CD4-positive, alpha-beta T cell treated with Interleukin-21 for 1 hour (primary cell): ENCODE measurements at places on chromosomes 1 and 21.

- DNase-seq, result no peak
These were observed 1.2 kb upstream of the IFI44L start for GRCh38 chr1:78619032-78619431.

DNA sequence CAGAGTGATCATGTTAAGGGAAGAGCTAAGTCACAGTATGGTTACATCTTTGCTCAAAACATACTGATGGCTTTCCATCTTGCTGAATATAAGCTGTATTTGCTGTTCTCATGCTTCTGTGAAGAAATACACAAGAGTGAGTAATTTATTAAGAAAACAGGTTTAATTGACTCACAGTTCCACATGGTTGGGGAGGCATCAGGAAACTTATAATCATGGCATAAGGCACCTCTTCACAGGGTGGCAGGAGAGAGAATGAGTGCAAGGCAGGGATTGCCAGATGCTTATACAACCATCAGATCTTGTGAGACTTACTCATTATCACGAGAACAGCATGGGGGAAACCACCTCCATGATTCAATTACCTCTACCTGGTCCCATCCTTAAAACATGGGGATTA, 24.4 kb upstream of the RGS5 start:
- no peak for DNase-seq

- no peak for DNase-seq
These were observed 90.6 kb upstream of the NGF start for GRCh38 chr1:115428676-115429075.

DNA sequence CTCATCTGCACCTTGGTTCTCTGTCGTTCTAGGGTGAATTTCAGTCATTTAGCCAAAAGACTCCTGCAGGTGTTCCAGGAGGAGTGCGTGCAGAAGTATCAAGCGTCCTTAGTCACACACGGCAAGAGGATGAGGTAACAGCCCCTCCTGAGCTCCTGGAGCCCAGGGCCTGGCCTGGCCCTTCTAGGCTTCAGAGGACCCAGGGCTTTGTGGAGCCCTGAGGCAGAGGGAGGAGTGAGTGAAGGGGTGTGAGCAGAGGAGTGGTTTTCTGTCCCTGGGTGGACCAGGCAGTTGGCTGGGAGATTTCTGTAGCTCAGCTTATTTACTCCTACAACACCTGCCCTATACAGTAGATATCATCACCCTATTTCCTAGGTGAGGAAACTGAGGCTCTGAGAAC, 15.7 kb upstream of the RASSF5 start:
- no peak for DNase-seq

DNA sequence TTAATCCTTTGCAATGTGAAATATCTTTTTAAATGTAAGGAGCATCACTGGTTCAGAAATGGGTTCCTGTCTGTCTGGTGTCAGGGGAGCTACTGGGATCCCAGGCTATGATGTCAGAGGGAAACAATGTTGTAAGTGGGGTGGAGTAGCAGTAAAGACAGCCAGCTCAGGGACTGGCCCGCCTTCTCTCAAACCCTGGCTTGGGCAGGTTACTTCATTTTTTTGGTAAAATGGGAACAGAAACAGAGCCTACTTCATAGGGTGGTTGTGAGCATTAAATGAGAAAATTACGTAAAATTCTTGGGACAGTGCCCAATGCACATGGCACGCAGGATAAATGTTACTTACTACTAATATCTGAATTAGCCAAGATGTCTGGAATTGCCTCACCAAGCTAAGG, 30.7 kb upstream of the IL20 start:
- DNase-seq, result peak; percentile 29

DNA sequence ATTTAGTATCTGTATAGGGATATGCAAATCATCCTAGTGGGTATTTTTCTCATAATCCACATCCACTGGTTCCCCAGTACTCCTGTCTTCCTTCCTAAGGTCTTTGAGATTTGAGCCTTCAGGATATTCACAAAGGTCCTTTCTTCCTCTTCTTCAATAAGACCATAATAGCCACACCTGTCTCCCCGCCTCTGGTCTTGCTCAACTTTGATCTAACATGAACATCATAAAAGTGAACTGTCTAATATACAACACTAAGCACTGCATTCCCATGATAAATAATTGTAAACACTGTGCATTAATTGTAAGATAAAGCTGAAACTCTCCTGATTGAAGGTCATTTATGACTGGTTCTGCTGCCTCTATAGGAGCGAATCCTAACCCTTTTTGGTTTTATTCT, 184.6 kb downstream of the DENND1B start:
- no peak for DNase-seq

GRCh38 chr1:207565546-207566468, 69.8 kb downstream of the CR1 start:
- DNase-seq, result no peak

DNA sequence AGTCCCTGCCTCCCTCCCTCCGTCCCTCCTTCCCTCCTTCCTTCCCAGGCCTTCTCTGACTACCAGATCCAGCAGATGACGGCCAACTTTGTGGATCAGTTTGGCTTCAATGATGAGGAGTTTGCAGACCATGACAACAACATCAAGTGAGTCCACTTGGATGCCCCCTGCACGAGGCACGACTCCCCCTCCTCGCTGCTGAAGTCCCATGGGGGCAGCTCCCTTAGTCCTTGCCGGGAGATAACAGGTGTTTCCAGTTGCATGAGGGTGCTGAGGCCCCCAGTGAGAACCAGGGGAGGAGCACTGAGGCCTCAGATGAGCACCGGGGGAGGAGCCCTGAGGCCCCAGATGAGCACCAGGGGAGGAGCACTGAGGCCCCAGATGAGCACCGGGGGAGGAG, 200.0 kb downstream of the LIPI start:
- no peak for DNase-seq

DNA sequence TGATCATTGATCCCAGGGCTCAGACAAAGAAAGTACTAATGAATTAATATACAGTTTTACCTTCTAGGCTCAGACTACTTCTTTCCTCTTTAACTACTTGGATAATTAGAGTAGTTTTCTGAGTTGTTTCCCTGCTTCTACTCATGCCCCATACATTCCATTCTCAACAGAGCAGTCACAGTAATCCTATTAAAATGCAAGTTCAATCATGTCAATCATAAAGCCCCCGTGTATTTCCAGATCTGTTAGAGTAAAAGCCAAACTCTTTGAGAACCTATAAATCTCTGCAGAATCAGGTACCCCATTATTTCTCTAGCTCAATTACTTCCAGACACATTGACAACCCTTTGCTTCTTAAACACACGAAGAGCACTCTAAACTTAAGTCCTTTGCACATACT, 242.1 kb upstream of the PRMT6 start:
- no peak for DNase-seq

GRCh38 chr1:229582011-229582694, 23.6 kb upstream of the ABCB10 start:
- DNase-seq, result no peak

DNA sequence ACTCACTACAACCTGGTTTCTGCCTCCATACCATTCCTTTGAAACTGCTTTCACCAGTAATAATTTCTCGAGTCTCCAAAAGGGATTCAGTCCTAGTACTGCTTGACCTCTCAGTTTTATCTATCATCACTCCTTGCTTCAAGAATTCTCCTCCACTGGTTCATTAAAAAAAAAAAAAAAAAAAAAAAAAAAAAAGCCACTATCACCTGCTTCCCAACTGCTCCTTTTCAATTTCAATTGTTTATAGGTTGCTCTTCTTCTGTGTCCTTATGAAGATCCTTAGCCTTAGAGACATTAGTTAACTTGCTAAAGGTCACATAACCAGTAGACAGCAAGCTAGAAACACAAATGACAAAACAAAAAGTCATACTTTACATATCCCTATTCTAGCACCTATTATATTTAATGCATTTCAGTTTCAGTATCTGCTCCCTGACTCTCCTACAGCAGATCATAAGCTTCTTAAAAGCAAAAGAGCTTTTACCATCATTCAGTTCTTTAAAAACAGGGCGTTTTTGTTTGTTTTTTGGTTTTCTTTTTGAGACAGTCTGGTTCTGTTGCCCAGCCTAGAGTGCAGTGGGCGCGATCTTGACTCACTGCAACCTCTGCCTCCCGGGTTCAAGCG, 7.1 kb downstream of the NRDC start:
- no peak for DNase-seq

DNA sequence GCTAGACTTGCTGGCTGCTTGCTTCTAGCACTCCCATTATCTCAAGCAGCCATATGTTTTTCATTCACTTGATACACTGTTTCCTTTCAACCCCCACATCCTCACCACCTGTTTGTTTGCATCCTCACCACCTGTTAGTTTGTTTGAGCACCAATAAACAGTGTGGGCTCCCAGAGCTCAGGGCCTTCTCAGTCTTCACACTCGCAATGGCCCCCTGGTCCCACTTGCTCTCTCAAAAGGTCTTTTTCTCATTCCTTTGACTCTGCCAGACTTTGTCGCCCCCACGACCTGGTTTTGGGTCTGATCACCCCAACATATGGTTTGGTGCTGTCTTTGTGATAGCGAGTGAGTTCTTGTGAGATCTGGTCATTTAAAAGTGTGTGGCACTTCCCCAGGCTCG, 6.2 kb upstream of the PADI4 start:
- no peak for DNase-seq

DNA sequence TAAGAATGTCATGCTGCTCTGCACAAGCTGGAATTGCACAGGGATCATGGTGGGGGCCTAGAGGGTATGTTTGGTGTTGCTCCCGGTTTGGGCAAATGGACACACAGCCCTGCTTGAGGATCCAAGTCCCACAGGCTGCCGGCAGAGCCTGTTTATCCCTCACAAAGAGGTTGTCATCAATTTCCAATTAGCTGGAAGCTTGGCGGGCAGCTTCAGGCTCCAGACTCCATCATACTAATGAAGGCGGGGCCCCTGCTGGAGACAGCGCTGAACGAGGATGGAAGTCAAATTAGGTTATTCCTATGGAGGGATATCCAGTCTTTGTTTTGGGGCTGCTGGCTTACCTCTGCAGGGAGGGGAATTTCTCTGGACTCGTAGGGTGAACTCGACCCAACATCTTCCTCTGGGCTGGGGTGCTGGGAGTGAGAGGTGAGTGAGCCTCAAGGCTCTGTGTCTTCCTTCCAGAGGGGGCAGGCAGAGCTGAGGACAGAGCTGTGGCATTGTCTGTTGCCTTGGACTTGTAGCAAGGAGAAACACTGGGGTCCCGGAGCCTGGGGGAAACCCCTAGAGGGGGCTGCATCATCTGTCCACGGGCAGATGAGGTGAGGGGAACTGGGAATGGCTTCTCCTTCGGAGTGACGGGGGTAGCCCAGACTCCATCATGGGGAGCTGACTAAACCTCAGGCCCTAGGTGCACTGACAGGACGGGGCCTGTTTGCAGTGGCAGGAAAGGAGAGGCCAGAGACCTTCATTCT, 24.9 kb upstream of the PARP1 start:
- no peak for DNase-seq

DNA sequence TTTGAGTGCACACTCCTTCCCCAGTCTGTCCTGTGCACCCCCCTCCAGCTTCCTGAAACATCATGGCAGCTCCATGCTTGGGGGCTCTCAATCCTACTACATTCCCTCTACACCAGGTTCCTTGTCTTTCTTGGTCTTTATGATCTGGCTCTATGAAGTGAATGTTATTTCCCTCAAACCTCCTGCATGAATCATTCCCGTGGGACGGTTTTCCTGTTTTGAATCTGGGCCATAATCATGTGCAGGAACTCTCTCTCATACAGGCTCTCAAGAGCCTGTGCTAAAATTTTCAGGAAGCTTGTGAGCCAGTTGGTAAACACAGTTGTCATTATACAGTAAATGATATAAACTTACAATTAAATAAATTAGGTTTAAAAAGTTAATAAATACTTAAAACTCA, 89.8 kb upstream of the KCNE2 start:
- no peak for DNase-seq

- DNase-seq, result no peak
These were observed 15.9 kb upstream of the MUTYH start for GRCh38 chr1:45356186-45356585.

- DNase-seq, result no peak
These were observed 2.0 kb upstream of the OLIG2 start for GRCh38 chr21:33023574-33024200.

- no peak for DNase-seq
These were observed 17.0 kb downstream of the CFAP74 start for GRCh38 chr1:1986451-1987141.

DNA sequence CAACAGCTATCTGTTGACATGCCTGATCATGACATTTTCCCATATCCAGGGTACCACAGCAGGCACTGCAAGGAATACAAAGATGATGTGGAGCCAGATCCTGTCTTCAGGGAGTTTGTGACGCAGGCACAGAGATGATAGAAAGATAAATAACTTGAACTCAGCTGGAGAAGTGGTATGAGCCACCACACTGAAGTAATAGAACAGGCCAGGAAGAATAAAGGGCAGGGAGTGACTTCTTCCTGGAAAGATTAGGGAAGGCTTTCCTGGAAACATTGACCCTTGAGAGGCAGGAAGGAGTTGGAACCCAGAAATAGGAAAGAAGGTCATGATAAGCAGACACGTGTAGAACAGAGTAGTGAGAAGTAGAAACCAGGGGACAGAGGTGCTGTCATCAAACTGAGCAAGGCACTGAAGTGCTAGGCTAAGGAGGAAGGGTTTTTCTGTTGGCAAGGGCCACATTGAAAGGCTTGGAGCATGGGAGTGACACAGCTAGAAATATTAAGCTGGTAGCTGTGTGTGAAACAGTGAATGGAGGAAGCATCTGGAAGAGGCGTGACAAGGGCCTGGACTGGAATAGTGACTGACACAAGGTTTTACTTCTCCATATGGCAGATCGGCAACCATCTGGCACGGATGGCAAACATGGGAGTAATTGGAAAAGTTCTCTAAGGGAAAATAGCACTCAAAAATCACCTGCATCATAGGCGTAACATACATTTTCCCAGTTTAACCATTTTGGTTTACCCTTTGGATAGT, 68.4 kb downstream of the AK5 start:
- DNase-seq, result no peak

GRCh38 chr21:33771976-33772375, 129.7 kb downstream of the ITSN1 start:
- no peak for DNase-seq

- no peak for DNase-seq
These were observed 64.0 kb downstream of the RGS7 start for GRCh38 chr1:241292973-241293372.

DNA sequence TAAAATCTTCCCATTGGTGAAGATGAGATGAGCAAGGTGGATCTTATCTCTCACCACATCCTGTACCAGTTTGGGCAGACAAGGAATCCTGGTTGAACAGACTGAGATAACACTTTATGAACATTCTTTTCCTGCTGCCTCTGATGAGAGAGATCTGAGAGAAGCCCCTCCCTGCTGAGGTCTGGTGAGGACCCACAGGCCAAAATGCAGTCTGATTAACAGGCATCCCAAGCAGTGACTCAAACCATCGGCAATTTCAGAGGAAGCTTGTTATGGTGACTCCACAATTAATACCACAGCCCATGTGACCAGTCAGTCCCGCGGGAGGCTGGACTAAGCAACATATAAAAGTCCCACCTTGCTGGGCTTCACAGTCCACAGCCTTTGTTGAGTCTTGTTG, at the start of gene PRR9:
Gene PRR9, plus strand, starts transcription at position 373 of the 400 bp plus-strand sequence. CDS start 561 bp downstream, outside the sequence.
- no peak for DNase-seq

DNA sequence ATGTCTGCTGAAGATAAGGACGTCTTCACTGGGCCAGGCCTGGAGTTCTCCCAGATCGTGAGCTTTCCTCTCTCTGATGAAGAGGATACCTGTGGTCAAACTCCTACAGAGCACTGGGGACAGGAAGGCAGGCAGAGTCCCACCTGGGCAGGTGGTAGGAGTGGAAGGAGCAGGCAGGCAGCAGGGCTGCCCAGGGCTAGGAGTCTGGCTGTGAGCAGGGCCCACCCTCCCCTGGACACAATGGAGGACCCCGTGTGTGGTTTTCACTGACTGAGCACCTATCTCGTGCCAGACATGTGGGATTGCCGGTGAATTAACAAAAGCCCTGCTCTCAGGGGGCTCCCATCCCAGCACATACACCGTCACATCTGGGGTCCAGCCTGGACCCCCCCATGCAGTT, 4.9 kb upstream of the SAMD11 start:
- no peak for DNase-seq

GRCh38 chr1:53449021-53449420, 10.2 kb upstream of the DMRTB1 start:
- DNase-seq, result no peak
